ENCODE measurements at places on chromosomes 5 and 9. TPM values are rescaled to one million over a fixed set of nuclear protein-coding genes. Genes with fewer than 3 reads are reported as not detected.

PLEKHG4B gene
- total RNA-seq = 4.0 TPM

SPINK6 gene
- total RNA-seq = not detected

C5orf58 gene
- not detected for total RNA-seq

RNF224 gene
- 1.4 TPM for total RNA-seq

CD14 gene
- 0.84 TPM for total RNA-seq

PHYHD1 gene
- 20.3 TPM for total RNA-seq

CDX1 gene
- 54.6 TPM for total RNA-seq

PDE6A gene
- 3.6 TPM for total RNA-seq

NPR3 gene
- 18.9 TPM for total RNA-seq

CYLC2 gene
- total RNA-seq = not detected

PROB1 gene
- 0.63 TPM for total RNA-seq

NINJ1 gene
- total RNA-seq = 55.4 TPM

PRLR gene
- total RNA-seq = 95.8 TPM

PCDHB16 gene
- total RNA-seq = 3.4 TPM
